NCI-H524 (cell line): ENCODE measurements at places on chromosomes 3 and 15.
A peak's percentile ranks its signal among the peaks of the same experiment; 100 is the strongest.

- no peak for DNase-seq
Observed at GRCh38 chr3:147305533-147306250, 100.7 kb downstream of the ZIC4 start.

DNA sequence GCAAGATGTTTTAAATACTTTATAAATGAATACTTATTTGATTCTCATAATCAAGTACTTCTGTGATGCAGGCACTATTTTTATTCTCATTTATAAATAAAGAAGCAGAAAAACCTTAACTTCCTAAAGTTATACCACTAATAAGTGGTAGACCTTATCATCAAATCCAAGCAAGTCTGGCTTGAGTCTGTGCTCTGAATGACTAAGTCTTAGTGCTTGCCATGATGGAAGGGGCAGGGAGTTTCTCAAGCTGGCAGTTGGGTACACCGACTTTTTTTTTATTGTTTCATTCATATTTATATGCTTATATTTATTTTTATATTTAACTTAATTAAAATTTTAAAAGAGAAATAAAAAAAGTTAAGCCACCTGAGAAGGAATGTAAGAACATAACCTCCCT, 23.6 kb downstream of the SLMAP start:
- no peak for DNase-seq

DNA sequence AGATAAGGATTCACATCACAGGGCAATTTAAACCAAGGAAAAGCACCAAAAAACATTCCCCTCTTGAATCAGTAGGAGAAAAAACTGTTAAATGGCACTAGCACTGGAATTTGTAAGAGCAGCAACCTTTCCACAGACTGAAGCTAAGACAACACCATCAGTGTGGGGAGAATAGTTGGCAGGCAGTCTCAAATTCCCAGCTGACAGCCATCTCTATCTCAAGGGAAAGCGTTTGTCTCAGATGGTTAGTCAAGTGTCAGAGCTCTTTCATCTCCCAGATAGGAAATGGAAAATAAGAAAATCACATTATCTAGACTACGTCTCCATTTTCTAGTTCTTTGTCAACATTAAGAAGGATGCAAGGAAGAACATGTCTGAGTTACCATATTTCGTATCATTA, 228.7 kb downstream of the WDR72 start:
- no peak for DNase-seq

DNA sequence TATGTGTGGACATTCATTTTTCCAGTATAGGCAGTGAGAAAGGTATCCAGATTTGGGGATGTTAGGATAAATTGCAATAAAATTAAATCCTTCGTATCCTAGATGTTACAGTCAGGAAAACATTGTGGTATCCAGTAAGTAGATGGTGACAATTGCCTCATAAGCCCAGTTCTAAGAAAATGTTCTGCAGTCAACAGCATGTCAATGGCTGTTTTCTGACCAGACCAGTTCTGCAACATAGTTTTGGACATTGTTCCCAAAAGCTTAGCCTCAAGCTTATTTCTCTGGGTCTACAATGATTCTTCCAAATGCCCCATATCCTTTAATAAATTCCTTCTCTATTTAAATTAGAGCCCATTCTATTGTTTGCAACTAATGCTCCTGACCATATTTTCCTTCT, 480.7 kb downstream of the FHIT start:
- no peak for DNase-seq

- peak; percentile 32 for DNase-seq
Observed at GRCh38 chr3:4835616-4836043, 143.6 kb upstream of the BHLHE40 start.

DNA sequence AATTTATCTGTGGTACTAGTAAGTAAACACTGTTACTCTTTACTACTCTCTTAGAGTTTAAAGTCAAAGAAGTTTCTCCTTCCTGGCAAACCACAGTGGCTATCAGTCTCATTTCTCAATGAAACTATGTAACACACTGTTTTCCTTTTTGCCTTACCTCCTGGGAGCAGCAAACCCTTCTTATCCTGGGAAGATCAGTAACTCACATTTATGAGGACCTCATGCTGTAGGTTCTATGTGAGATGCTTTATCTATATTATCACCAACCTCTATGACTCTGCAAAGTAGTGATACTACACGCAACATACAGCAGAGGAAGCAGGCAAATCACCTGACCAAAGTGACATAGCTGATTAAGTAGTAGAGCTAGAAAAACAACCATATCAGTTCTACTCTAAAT, 35.3 kb downstream of the PBRM1 start:
- no peak for DNase-seq

- DNase-seq, result no peak
Observed at GRCh38 chr3:16606398-16606797, 1.2 kb upstream of the DAZL start.
